ENCODE measurements at places on chromosomes 12 and 14.

DNA sequence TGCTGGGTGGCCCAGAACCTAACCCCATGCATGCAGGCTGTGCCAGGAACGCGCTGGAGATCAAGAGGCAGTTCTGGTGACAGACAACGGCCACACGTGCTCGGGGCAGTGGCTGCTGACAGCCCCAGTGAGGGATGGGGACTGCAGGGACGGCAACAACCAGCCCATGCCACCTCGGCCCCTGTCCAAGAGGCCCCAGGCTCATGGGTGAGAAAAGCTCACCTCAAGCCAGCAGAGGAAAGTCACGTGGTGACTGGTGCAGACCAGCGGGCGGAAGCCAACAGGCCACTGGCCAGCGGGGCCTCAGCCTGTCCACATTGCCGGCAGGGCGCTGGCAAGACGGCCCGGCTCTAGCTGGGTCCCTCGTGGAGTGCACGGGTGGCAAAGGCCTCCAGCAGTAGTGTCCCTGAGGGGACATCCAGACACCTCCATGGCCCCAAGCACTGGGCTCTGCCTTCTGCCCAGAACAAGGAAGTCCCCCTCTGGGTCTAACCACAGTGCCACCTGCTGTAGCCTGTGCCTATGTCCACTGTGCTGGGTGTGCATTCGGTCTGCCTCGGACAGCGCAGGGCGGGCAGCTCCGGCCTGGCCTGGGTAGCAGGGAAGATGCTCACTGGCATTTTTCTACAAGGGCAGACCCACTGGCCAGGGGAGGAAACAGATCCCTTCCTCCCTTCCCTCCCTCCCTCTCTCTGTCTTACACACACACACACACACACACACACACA is 134.1 kb downstream of the NCOR2 start:
- DNase-seq: no peak

DNA sequence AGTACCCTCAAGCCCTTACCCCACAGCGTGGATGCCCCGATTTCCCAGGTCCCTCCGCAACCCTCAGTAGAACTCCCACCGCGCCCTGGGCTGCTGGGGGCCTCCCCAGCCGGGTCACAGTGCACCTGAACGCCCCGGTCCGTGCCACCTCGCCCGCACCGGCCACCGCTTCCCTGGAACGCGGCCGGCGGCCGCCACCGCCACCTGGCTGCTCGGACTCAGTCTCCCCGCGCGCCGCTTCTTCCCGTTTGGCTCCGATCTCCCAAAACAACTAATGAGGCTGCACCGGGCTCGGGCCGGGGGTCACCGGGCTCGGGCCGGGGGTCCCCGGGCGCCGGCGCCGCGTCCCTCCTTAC is 1.0 kb downstream of the ITPK1 start:
- DNase-seq: no peak

- DNase-seq: peak; percentile 68
Measured at GRCh38 chr12:111405859-111406473, at the start of gene SH2B3. Gene SH2B3 (plus strand): TSS chr12:111405923. CDS start chr12:111418146, 12,223 bp downstream.

DNA sequence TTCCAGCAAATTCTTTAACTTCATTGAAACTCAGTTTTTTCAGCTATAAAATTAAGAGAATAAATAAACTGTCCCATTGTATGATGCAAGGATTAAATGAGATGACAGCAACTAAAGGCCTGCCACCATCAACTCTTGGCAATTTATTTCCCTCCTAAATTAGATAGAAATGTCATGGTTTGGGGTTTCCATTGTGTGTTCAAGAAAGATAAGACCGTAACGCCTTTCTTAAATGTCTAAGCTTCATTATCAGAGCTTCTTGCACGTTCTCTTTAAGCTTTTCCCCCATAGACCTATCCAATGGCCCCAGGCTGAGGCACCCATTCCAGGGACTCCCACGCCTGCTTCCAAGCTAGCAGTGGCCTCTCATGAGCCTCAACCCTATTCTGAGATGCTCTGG is 281.9 kb downstream of the CACNA1C start:
- DNase-seq: no peak

DNA sequence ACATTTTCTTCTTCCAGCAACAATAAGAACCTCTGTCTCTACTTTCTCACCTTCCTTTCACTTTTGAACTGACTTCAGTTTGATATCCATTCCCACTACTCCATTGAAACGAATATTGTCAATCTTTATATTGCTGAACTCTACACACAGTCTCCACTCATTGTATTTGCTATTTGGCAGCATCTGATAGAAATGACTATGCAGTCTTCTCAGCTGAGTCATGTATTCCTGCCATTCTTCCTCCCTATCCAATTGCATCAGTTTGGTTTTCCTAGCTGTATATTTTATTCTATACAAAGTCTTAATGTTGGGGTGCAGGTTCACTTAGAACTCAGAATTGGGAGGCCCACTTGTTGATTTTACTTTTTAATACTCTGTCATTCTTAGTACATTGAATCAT is 107.5 kb upstream of the CPNE8 start:
- no peak for DNase-seq

DNA sequence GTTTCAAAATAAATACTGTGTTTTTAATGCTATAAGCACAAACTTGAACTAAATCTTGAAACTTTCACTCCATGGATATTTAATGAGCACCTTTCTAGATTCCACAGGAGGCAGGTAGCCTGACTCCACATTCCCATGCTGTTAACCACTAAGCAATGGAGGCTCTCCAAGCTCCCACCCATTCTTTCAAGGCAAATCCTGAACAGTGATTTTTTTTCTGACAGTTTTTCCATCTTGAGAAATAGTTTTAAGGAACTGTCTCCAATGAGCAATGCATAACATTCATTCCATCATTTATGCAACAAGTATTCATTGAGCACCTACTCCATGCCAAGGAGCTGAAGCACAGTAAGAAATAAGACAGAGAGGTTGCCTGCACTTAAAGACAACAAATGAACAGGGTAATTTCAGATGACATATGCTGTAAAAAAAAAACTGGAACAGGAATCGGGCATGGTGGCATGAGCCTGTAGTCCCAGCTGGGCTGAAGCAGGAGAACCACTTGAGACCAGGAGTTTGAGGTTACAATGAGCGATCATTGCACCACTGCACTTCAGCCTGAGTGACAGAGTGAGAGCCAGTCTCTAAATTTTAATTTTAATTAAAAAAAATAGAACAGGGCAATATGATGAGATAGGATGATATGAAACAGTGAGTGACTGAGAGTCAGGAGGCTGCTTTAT is 102.3 kb upstream of the CPSF6 start:
- no peak for DNase-seq

DNA sequence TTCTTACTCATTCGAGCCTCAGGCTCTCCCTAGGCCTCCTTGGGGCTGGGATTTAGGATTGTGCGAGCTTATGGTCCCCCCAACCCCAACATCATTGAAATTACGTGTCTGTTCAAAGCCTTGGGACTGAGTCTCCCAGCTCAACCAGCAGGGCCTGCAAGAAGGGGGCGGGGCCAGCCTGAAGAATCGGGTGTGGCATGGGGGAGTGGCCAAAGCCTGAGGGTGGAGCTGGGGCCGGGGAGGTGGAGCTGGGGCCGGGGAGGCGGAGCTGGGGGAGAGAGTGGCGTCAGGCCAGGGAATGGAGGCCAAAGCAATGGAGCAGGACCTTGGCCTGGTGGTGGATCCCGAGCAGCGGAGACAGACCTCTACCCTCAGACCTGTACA is 24.3 kb upstream of the HSPB8 start:
- DNase-seq: no peak

GRCh38 chr14:88695870-88696269 is 96.9 kb downstream of the EML5 start:
- peak; percentile 3 for DNase-seq

DNA sequence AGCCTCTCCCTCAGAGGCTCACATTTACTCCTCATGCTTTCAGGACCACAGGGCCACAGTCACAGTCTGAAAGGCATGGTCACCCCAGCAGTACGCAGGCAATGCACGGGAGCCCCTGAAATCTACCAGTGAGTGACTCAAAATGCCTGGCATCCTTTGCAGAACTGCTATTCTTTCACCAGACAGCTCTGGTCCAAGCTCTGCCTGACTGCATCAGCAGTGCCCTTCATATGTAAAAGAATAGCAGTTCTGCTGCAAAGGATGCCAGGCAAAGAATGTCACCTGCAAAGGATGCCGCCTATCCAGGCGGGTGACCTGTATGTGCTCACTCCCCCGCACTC is 38.5 kb downstream of the LGMN start:
- no peak for DNase-seq

DNA sequence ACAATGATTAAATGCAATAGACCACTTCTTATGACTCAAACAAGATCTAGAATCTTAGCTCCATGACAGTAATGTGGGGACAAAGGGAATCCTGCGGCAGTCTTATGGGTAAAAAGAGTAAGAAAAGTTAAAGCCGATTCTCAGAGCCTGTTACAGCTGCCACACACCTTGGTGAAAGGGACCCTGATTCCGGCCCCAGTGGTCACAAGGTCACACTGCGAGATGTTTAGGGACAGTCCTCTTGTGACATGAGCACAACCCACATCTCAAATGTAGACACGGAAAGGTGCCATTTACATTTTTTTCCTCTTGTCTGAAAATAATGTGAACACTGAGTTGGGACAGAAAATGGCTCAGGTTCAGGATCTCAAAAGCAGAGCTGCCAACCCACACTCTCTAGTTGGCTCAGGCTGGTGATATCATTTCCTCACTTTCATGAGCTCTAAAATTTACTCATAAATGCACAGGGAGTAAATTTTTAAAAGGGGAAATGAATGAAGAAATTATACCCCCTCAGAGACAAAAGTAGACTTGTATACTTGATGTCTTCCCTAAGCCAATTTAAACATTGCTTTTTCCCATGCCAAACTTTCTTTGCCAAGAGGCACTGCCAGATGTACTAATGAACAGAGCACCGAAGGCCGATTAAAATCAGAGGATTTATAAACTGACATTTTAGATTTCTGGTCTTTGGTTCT is 113.1 kb upstream of the OVCH1 start:
- DNase-seq: no peak
